DMS153 (cell line): ENCODE measurements at places on chromosomes 5 and 9.

GRCh38 chr5:143134269-143134668 is 269.2 kb downstream of the NR3C1 start:
- no peak for DNase-seq

GRCh38 chr5:124733329-124733650 is 13.1 kb downstream of the ZNF608 start:
- no peak for DNase-seq

- no peak for DNase-seq
Observed at GRCh38 chr5:138468133-138468965, 3.1 kb downstream of the EGR1 start.

- no peak for DNase-seq
Observed at GRCh38 chr9:94135222-94135621, 51.0 kb downstream of the PTPDC1 start.

GRCh38 chr5:10789021-10789420 is 28.0 kb upstream of the DAP start:
- DNase-seq: no peak

DNA sequence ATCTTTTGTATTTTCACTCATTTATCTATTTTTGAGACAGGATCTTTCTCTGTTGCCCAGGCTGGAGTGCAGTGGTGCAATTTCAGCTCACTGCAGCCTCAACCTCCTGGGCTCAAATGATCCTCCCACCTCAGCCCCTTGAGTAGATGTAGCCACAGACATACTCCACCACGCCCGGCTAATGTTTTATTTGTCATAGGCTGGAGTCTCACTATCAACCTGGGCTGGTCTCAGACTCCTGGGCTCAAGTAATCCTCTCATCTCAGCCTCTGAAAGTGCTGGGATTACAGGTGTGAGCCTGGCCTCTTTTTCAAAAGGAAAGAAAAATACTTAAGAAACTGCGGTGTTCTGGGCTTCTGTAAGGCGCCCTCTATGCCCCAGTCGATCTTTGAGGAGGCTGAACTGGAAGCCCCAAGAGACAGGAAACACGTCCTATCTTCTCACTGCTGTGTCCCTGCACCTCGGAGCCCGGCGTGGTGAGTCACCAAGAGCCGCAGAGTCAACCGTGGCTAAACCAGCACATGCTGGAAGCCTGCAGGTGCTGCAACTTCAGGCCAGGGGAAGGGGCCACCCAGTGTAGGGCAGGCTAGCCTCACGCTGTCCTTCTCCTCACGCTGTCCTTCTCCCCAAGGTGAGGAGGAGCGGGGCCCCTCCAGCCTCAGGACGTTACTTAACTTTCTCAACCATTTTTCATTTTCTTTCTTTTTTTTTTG is 15.2 kb upstream of the LHX3 start:
- DNase-seq: no peak

- no peak for DNase-seq
Observed at GRCh38 chr9:116741086-116741740, 54.1 kb downstream of the TRIM32 start.

- no peak for DNase-seq
Observed at GRCh38 chr9:116795821-116796220, 108.7 kb downstream of the TRIM32 start.

- no peak for DNase-seq
Observed at GRCh38 chr5:17089690-17090089, 127.7 kb upstream of the BASP1 start.

DNA sequence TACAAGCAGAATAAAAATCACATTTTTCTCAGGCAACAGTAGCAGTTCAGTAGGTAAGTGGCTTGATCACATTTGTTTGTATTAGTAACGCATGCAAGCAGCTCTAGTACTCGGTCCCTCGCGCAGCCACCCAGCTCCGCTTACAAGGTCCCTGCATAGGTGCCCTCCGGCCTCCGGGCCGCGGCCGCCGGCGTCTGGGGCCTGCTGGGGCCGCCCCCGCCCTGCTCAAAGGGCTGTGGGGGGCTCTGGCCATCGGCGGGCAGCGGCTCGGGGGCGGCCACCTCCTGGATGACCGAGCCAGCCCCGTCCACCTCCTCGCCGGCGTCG is 50.2 kb upstream of the UBAC1 start:
- no peak for DNase-seq

DNA sequence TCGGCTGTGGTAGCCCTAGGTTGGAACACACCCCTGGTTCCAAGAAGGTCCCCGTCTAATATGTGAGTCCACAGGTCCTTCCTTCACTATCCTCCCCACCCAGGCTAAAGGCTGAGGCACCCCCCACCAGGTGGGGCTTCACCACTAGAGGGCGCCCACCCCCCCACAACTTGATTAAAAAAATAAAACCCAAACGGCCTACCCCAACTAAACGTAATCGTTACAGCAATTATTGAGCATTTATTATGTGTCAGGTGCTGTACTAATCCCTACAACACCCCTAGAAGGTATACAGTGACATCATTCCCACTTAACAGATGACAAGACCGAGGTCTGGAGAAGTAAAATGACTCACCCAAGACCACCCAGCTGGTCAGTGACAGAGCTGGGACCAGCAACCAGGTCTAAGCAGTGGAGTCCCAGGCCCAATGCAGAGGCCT is 65.0 kb downstream of the FGF18 start:
- no peak for DNase-seq

DNA sequence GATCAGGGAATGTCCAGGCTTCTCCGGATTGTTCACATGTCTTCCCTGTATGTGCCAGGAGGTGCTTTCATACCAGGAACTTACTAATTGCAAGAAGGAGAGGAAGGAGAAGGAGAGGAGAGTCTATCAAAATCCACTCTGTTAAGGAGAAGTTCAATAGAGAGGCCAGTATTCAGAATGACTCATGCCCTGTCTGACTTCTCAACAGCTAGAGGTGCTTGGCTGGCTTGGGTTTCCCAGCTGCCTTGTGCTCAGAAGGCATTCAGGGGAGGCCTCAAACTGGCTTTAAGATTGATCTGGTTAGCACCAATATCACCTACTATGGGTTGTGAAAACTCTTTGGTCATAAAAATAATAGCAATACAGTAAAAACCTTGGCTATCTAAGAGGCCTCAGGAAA is 167.9 kb upstream of the GLRA1 start:
- no peak for DNase-seq

DNA sequence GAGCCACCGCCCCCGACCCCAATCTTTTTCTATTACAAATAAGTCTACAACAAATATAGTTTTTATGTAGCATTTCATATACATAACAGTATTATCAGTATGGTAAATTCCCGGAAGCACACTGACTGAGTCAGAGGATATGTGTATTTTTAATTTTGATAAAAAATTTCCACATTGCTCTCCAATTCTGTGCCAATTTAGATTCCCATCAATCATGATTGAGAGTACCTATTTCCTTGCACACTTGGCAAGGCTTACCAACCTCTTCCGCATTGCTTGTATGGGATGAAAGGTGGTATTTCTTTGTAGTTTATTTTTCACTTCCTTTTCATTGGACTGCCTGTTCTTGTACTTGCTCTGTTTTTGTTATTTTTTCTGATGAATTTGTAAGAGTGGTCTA is 204.6 kb downstream of the RFX3 start:
- no peak for DNase-seq

- DNase-seq: no peak
Observed at GRCh38 chr5:78808380-78808779, 159.8 kb upstream of the LHFPL2 start.

DNA sequence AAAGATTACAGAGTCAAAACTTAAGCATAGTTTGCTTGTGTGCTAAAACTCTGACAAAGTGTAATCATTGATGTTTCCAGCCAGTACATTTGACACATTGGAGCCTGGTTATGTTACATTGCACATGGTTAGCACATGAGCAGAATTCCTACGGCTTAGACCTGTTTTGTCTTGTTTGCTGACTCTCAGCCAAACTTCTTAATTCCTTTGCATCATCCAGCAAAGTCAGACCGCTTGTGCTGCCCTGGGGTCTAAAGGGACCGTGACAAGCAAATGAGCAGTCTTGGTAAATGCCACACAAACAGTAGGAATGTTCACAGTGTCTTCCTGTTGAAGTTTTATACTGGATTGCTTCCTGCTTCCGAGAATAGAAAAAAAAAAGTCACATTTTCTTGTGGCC is 72.0 kb upstream of the ENTREP1 start:
- DNase-seq: no peak

DNA sequence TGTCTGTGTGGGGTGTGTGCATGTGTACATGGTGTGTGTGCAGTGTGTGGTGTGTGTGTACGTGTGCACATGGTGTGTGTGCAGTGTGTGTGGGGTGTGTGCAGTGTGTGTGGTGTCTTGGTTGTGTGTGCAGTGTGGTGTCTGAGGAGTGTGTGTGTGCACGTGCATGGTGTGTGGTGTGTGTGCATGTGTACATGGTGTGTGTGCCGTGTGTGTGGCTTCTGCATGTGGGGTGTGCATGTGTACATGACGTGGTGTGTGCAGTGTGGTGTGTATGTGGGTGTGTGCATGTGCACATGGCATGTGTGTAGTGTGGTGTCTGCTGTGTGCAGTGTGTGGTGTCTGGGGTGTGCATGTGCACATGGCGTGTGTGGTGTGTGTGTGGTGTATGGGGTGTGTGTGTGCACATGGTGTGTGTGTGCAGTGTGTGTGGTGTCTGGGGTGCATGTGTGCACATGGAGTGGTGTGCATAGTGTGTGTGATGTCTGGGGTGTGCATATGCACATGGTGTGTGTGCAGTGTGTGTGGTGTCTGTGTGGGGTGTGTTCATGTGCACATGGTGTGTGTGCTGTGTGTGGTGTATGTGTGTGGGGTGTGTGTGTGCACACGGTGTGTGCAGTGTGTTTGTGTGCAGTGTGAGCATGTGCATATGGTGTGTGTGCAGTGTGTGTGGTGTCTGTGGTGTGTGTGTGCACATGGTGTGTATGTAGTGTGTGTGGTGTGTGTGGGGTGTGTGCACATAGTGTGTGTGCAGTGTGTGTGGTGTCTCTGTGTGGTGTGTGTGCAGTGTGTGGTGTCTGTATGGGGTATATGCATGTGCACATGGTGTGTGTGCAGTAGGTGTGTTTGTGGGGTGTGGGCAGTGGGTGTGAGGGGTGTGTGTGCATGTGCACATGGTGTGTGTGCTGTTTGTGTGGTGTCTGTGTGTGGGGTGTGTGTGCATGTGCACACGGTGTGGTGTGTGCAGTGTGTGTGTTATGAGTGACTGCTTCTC is 40.6 kb upstream of the ZNG1F start:
- no peak for DNase-seq

DNA sequence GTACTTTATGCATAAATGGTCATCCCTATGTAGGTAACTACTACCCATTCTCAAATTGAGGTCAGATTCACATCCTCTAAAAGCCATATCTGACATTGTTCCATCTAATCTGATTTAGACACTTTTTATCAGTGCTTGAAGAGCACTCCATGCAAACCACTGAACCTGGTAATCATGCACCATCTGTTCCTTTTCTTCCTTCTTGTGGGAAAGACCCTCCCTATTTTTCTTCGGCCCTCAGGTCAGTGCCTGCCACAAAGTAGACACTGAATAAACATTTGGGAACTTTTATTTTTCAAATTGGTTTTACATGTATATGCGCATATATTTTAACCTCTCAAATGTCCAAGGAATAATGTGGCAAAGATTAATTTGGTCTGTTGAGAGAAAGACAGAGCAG is 26.0 kb upstream of the PDE4D start:
- no peak for DNase-seq
